ENCODE measurements at places on chromosomes 12 and 14. TPM values are rescaled to one million over a fixed set of nuclear protein-coding genes. Genes with fewer than 3 reads are reported as not detected.
A peak's percentile ranks its signal among the peaks of the same experiment; 100 is the strongest.

The BCDIN3D gene
- total RNA-seq = 2.6 TPM

The SELPLG gene
- 2.6 TPM for total RNA-seq

The ASPG gene
- not detected for total RNA-seq

The EXOC3L4 gene
- total RNA-seq = not detected

The PRKD1 gene
- 34.6 TPM for total RNA-seq

- DNase-seq = no peak
- H3K27ac ChIP-seq = no peak overlapping the region
- no peaks in the 10 kb centered on the region for H3K36me3 ChIP-seq
- H3K4me3 ChIP-seq = no peak overlapping the region
Measured at GRCh38 chr12:76789335-76790050, 25.6 kb downstream of the ZDHHC17 start.

- H3K36me3 ChIP-seq = no peaks in the 10 kb centered on the region
- H3K27me3 ChIP-seq = no peaks in the 10 kb centered on the region
- peak overlapping the region; percentile 13 for H3K4me3 ChIP-seq
Measured at GRCh38 chr12:1574865-1575259, 19.5 kb downstream of the FBXL14 start.

GRCh38 chr14:100156776-100157175 lies 2.7 kb downstream of the DEGS2 start:
- H3K36me3 ChIP-seq = no peaks in the 10 kb centered on the region
- no peak overlapping the region for H3K27ac ChIP-seq
- H3K27me3 ChIP-seq = peaks cover 17% of the 10 kb centered on the region
- DNase-seq = no peak
- no peak overlapping the region for H3K4me3 ChIP-seq

GRCh38 chr14:41362139-41362538 lies 244.5 kb upstream of the LRFN5 start:
- H3K27ac ChIP-seq = no peak overlapping the region
- no peak overlapping the region for H3K4me3 ChIP-seq
- no peak for DNase-seq
- H3K4me1 ChIP-seq = no peaks in the 10 kb centered on the region
- H3K36me3 ChIP-seq = no peaks in the 10 kb centered on the region
- no peaks in the 10 kb centered on the region for H3K27me3 ChIP-seq

Measured in ascending aorta (tissue), 2 donors.